ENCODE measurements at places on chromosomes 2 and 18.

GRCh38 chr2:181074457-181074856 lies 94.1 kb downstream of the UBE2E3 start:
- no peak for DNase-seq

GRCh38 chr2:113716291-113716690 lies 40.2 kb downstream of the SLC35F5 start:
- no peak for DNase-seq

- DNase-seq = no peak
Observed at GRCh38 chr18:58402951-58403702, 225.8 kb downstream of the ALPK2 start.

GRCh38 chr2:137050949-137051348 lies 285.6 kb downstream of the THSD7B start:
- DNase-seq = no peak

- no peak for DNase-seq
Observed at GRCh38 chr2:28350196-28350595, 42.5 kb upstream of the FOSL2 start.

- DNase-seq = no peak
Observed at GRCh38 chr2:27807476-27807875, 36.0 kb downstream of the MRPL33 start.

All from pulmonary artery endothelial cell (primary cell).